ENCODE measurements at places on chromosomes 16 and 17. TPM values are rescaled to one million over a fixed set of nuclear protein-coding genes. Genes with fewer than 3 reads are reported as not detected.

- no peak for DNase-seq
Measured at GRCh38 chr17:79804856-79805696, 8.2 kb upstream of the CBX8 start.

DNA sequence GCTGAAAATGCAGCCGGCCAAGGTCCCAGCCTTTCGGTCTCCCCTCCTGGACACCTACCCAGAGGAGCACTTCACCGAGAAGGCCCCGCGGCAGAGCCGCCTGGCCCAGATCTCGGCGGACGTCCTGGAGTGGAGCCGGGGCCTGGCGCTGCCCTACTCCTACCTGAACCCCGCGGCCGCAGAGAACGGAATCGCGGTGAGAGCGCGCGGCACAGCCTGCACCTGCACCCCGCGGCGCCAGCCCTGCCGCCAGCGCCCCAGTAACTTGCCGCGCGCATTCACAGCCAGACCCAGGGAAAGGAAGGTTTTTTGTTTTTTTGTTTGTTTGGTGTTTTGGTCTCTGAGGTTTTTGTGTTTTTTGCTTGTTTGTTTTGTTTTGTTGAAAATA is 15.2 kb downstream of the ALOX12B start:
- no peak for DNase-seq

GRCh38 chr17:57092171-57092570 is 7.1 kb downstream of the AKAP1 start:
- no peak for DNase-seq

DNA sequence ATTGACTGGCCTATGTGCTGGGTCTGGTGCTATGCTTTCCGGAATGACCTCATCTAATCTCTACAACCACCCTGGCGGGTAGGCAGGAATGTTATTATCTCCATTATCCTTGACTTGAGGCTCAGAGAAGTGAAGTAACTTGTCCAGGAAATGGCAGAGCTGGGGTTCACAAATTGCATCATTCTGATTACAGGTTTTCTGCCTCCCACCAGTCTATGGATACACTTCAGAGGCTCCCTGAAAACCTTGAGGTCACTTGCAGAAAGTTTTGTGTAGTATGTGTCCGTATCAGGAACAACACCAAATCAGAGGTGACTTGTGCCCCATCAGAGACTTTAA is 19.1 kb downstream of the NOD2 start:
- no peak for DNase-seq

GRCh38 chr16:69867784-69868560 is 83.2 kb upstream of the CLEC18A start:
- no peak for DNase-seq

DNA sequence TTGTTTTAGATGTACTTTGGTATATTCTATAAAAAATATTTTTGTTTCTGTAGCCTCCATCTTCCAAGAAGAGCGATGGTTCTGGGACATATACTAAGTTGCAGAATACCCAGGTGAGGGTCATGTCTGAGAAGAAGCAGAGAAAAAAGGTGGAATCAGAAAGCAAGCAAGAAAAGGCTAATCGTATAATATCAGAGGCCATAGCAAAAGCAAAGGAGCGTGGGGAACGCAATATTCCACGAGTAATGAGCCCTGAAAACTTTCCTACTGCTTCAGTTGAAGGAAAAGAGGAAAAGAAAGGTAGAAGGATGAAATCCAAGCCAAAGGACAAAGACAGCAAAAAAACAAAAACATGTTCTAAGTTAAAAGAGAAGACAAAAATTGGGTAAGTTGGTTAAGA is 154.6 kb downstream of the CHD9 start:
- no peak for DNase-seq

DNA sequence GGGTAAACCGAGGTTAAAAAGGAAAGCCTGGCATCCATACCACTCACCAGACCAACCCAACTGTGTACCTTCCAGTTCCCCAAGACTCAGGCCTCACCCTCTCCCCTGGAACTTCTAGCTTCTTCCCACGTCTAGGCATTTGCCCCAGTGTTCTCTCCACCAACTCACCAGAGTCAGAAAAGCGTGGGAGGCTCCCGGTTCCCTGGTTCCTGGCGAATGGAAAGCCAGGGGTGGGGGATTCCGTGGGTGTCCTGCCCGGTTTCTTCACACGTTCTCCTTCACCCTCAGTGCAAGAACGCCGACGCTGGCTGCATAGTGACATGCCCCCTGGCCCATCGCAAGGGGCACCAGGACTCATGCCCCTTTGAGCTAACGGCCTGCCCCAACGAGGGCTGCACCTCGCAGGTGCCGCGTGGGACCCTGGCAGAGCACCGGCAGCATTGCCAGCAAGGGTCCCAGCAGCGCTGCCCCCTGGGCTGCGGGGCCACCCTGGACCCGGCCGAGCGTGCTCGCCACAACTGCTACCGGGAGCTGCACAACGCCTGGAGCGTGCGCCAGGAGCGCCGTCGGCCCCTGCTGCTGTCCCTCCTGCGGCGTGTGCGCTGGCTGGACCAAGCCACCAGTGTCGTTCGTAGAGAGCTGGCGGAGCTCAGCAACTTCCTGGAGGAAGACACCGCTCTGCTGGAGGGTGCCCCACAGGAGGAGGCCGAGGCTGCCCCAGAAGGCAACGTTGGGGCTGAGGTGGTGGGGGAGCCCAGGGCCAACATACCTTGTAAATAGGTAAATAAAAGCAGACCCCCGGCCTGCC is 1.7 kb downstream of the RNF151 start:
- no peak for DNase-seq

DNA sequence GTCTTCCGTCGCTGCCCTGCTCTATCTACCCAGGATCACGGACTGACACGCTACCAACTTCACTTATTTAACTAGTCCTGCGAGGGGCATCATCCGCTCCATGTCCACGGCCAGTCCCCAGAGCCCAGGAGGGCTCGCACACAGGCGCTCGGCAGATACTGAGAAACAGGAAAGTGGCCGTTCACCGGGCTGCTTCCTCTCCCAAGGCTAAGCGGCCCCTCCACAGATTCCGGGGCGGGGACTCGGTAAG is 388 bp downstream of the OXLD1 start:
- no peak for DNase-seq

Gene SLC13A2
- not detected for total RNA-seq

Gene LPO
- total RNA-seq, result not detected

Gene GCGR
- not detected for total RNA-seq

Gene KIF19
- not detected for total RNA-seq

Gene DNAH2
- total RNA-seq, result not detected

Gene PLCD3
- 0.61 TPM for total RNA-seq

Gene GRAP
- 31.5 TPM for total RNA-seq
